ENCODE measurements at places on chromosomes 7 and 10.
A peak's percentile ranks its signal among the peaks of the same experiment; 100 is the strongest.

DNA sequence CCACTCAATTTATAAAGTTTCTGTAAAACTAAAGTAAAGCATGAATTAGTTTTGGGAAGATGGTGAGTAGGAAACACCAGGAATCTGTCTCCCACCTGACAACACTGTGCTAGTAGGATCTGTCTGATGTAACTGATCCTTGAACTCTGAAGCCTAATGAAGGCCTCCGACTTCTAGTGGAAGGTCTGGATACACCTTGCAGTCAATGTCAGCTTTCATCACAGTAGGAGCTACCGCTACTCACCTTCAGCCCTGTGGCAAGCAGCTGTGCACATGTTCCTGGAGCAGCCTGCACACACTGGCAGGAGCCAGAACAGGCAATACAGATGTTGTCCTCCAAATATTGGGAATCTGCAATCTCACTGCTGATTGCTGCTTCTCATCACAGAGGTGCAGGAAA, 471.4 kb downstream of the PTPRN2 start:
- no peak for DNase-seq

DNA sequence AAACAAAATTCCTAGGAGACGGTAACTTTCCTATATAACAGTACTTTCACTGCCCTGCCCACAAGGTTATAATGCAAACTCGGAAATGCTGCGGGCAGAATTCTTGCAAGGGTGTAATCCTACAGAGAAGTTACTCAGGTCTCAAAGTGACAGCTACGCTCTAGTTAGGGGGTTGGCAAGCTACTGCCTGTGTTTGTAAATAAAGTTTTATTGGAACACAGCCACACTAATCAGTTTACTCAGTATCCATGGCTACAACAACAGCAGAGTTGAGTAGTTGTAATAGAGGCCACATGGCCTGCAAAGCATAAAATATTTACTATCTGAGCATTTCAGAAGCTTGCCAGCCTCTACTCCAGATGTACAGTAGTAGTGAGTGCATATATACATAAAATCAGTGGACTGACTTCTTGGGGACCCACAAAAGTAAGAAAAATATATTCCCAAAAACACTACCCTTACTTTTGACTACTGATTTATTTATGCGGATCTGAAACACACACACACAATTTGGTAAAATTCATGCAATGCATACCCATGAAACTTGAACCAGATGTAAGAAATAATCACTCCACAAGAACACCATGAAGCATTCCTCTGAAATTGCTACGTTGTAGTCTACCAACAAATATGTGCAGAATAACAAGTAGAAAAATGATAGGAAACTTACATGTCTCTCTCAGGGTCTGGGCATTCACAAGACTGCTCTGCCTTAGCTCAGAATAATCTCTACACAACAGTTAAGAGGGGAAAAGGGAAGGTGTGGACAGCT, 53.0 kb downstream of the SMURF1 start:
- DNase-seq = no peak

GRCh38 chr7:85286446-85286845, 99.6 kb upstream of the SEMA3D start:
- no peak for DNase-seq

- DNase-seq = no peak
Measured at GRCh38 chr7:107715531-107715930, 28.4 kb upstream of the CBLL1 start.

GRCh38 chr10:79437111-79437814, 8.2 kb downstream of the ZCCHC24 start:
- DNase-seq = no peak

GRCh38 chr10:116627386-116627933, 6.7 kb downstream of the PNLIPRP2 start:
- no peak for DNase-seq

GRCh38 chr7:131586259-131586658, 29.8 kb upstream of the PODXL start:
- DNase-seq = no peak

GRCh38 chr7:108989319-108989718, 419.6 kb downstream of the DNAJB9 start:
- no peak for DNase-seq

DNA sequence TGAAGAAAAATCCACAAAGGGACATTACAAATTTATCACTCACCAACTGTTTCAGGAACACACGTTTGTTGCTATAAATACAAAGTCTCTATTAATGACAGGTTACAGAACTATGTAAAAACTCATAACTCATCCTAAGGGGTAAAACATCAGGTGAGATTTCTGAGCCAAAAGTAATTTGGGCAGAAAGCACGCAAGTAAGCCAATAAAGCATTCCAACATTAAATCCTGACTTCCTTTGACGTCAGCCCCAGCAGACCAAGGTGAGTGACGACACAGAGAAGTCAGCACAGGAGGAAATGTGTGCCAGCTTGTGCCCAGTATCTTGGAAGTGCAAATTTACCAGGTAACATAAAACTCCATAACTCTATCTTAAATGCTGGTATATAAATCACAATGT, 45.7 kb downstream of the IMMP2L start:
- no peak for DNase-seq

DNA sequence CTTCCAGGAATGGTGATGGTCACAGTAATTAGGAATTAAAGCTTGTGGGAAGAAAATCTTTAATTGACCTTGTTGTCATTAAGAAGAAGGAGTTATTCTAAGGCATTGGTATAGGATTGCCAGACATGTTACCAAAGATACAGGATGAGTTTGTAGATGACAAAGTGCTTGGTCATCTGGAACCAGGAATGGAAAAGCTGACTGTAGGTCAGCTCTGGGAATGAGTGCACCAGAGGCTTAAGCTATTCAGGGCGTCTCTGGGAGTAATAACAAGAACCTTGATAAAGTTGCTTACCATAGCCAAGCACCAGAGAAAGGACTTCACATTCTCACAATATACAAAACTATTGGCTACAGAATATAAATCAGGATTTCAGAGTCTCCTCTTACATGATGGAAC, 89.0 kb downstream of the PHTF2 start:
- no peak for DNase-seq

GRCh38 chr7:141550386-141551093, 670 bp upstream of the AGK start:
- peak; percentile 33 for DNase-seq

Data from activated CD4-positive, CD25-positive, alpha-beta regulatory T cell treated with anti-CD3 and anti-CD28 coated beads, Interleukin-2, amount 50 U/mL, for 72 hours (primary cell).